ENCODE measurements at places on chromosomes 2 and 18.

DNA sequence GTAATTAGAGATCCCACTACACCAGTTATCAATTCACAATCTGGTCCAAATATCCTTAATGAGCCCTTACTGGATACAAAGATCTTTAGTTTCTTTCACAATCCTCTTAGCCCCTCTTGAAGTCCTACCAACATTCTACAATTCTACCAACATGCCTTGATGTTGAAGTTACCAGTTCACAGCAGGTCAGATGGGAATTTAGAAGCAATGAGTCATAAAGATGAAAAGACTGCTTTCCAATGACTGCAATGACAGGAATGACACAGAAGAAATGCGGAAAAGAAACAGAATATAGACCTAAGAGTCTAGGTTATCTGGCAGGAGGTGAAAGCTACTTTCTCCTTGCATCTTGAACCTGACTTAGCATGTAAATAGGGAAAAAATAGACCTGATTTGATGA lies 24.5 kb downstream of the RTTN start:
- no peak for DNase-seq

DNA sequence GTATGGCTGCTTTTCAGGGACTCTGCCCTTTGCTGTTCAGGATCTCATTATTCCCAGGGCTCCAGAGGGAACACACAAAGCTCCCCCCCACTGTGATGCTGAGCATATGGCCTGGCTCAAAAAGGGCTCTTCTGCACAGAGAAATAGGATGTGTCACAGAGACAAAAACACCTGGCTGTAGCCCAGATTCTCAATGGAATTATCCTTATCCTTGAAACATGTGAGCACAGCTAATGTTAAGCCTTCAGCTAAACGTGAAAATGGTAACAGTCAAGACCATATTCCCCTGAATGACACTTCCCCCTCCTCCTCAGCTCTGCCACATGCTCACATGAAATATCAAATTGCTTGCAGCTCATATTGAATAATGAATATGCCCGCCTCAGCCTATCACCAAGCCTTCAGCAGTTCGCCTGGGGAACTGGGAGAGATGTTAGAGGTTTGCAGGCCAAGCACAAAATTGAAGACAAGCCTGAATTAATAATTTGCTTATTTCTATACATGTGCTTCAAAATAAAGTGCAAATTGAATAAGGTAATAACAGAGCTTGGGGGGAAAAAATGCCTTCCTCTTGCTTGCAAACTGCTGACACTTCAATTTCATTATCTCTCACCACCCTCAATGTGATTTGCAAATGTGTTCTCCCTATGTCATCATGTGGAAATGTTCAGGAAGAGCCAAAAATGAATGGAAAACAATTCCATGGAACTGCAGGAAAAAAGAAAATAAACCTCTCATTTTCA lies 181.0 kb upstream of the HNRNPA3 start:
- DNase-seq: peak; percentile 63

GRCh38 chr18:34744569-34744968 lies 34.5 kb downstream of the DTNA start:
- no peak for DNase-seq

DNA sequence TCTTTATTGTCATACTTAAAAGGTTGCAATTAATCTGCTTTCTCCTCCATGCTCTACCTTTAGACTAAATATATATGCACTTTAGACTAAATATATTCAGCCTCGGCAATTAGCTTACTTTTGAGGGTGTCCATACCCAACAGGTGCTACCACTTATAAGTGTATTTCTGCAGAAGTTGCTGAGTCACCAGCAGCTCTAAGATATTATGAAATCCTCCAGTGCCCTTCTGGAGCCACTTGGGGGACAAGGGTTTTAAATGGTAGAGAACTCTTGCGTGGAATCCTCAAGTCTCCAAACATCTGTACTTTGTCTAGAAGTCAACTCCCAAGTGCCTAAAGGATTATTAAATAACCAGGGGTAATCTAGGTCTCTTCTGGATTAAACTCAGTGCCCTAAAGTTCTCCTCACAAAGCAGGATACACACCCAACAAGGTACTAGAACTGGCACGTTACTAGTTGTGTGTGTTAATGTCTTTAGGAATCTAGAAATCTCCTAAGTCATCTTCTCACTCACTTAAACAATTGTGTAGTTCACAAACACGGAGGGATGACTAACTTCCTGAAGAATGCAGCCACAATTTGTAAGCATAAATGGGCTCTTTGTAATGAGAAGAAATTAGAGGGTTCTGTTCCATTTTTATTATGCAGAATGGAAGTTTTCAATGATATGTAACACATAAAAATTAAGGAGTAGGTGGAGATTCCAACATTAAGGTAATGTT lies 159.7 kb downstream of the CD226 start:
- DNase-seq: no peak

DNA sequence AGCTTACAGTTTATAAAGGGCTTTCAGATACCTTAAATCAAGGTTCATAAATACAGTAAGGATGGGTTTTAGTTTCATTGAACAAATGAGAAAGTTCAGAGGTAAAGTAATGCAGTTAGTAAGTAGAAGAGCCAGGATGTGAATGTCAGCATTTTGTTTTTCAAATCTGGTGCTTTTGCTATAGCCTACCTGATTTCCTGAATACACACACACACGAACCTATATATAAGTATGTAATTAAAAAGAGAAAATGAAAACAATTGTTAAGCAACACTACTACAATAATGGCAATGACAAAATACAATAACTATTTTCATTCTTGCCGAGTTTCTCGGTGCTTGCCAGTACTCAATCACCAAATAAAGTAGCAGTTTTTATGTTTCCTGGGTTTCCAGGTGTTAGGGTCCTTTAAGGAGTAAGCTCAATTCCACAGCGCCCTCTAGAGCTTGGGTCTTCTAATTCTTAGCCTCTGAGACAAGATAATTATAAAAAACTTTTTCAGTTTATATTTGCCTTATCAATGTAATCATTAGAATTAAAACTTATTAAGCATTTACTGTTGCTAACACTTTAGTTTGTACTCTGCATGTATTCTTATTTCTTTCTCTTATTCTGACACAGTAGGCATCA lies 512.9 kb upstream of the ACVR2A start:
- no peak for DNase-seq

GRCh38 chr2:179985163-179985820 lies 21.8 kb downstream of the CWC22 start:
- DNase-seq: no peak

DNA sequence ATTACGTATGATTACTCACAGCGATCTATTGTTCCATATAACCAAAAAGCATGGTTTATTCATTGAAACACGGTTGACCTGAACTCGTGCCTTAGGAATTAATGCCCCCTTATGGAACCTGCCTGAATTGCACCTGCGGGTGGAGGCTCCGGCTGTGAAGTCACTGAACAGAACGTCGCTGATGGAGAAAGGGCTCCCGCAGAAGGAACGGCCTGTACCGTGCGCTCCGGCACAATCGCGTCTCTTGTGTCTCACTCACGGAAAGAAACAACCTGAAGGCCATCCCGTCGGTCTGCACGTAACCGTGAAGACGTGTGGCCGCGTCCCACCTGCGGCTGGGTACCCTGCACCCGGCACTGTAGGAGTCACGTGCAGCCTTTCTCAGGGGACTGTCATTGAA lies 133.1 kb downstream of the NFATC1 start:
- peak; percentile 85 for DNase-seq

- DNase-seq: peak; percentile 76
These were observed 86.3 kb downstream of the PMS1 start for GRCh38 chr2:189870381-189871085.

DNA sequence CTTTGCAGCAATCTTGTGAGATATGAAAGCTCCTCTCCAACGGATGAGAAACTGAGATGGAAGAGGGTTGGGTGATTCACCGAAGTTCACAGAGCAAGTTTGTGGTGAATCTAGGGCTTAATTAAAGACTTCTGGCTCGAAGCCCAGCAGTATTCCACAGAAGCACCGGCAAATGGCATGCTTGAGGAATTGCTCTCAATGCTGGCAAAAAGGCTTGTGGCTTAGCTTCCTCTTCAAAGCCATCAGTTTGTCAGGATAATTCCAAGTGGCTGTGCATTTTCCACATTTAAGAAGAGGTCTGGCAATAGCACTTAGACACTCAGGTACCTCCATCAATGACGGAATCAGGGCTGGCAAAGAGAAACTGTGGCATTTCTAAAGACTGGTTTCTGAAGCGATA lies 98.7 kb upstream of the SLC66A3 start:
- no peak for DNase-seq

DNA sequence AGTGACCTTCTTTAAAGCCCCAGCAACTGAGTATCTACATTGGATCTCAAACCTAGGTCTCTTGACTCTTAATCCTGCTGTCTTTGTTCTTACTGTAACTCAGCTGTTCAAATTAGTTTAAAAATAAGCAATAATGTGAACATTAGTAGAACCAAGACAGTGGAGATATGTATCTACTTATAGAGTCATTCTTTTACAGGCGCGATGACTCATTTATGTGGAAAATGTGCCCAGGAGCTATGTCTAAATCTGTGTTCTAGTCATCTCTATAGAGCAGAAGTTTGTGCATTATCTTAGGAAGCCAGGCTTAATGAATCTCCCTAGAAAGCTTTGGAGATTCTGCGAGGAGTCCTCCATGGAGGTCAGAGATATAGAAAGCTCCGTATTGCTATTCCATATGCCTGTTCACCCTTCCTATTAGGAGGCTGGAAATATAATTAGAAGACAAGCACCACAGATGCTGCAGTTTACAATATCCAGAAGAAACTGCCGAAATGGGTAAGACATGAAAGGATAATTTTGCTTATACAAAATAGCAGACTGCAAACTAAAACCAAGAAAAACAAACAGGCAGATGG lies 211.6 kb downstream of the TRIB2 start:
- peak; percentile 46 for DNase-seq

GRCh38 chr18:80228051-80228848 lies 19.1 kb downstream of the PARD6G start:
- DNase-seq: no peak

GRCh38 chr2:109304242-109304641 lies 175.2 kb downstream of the SH3RF3 start:
- DNase-seq: no peak

DNA sequence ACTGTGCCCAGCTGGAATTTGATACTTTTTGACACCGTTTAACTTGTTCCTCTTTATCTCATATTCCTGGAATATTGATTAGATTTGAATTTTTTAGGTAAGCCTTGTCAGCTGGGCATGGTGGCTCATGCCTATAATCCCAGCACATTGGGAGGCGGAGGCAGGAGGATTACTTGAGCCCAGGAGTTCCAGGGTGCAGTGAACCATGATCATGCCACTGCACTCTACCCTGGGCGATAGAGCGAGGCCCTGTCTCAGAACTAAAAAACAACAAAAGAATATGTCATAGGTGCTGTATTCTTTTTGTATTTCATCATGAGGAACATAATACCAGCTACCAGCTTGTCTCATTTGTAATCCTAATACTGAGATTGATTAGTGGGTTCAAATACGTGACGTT lies 90.3 kb downstream of the ZNF532 start:
- no peak for DNase-seq

DNA sequence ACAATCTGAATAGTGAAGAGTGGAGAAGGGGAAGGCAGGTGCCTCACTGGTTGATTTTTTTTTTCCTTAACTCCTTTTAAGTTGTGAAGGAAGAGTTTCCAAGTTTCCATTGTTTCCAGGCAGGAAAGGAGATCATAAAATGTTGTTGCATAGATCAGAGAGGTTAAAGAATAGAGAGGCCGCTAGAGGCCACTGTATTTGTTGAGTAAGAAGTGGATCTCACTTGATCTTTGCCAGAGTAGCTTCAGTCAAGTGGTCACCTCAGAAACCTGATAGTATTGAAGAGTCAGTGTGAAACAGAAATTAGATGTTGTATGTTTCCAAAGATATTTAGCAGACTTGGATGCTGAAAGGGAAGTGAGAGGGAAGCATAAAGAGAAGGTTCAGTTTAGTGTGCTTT lies 17.6 kb downstream of the CTNNA2 start:
- DNase-seq: peak; percentile 7

GRCh38 chr2:182611009-182611408 lies 105.0 kb upstream of the DNAJC10 start:
- DNase-seq: no peak

DNA sequence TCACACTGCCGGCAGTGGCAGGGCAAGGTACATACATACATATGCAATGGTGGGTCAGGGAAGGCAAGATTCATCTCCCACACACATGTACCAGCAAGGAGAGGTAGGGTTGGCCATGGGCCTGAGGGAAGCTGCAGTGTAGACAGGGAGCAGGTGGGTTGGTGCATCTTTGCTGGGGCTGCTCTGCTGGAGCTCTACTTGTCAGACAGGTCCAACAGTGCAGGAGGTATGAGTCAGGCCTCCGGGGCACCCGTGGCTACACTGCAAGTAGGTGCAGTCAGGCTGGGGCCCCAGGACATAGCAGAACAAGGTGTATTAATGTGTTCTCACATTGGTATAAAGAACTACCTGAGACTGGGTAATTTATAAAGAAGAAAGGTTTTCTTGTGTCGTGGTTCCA lies 281.1 kb upstream of the COL3A1 start:
- DNase-seq: no peak

DNA sequence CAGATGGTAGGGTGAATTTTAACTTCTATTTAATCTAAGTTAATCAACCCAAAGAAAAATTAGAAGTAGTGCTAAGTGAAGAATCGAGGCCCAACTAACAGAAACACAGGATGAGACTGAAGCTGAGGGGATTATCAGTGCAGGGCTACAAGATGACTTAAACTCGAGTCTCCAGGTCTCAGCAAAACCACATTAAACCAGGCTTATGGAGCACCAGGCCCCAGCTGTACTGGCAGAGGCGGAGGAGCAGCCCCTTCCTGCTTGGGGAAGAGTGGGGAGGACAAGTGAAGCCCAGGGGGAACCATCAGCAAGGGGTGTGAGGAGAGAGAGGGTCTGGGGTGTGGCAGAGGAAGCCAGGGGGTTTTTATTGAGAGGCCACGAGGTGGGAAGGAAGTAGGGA lies 135.9 kb upstream of the EPAS1 start:
- DNase-seq: no peak

DNA sequence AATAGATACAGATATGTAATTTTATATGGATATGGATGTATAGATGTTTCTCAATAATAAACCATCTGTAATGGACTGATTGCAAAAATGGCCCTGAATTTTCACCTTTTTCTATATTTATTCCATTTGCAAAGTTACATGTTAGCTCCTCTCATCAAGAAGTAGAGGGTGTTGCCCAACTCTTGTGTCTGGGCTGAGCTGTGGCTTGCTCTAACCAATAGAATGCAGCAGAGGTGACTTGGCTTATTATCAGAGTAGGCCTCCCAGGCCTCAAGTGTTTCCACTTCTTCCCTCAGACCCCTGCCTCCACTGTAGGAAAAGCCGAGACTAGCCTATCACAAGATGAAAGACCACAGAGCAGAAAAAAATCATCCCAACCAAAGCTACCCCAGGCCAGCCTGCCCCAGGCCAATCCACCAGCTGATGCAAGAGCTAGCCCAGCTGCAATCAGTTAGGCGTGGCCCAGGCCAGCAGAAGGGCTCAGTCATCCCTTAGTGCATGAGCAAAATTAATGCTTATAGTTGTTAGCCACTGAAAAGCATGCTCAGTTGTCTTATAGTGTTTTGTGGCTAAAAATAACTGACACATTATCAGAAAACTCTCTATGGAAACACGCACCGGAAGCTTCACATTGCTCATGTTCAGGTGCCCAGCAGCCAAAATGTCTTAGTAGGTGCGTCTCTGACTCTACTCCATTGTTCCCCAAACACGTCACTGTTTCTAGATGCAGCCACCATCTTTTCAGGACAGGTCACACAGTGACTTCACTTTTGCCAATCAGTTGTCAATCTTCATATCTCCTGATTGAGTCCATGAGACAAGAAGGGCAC lies 464.0 kb downstream of the FBXO15 start:
- no peak for DNase-seq
